ENCODE measurements at places on chromosomes 16 and 17.

DNA sequence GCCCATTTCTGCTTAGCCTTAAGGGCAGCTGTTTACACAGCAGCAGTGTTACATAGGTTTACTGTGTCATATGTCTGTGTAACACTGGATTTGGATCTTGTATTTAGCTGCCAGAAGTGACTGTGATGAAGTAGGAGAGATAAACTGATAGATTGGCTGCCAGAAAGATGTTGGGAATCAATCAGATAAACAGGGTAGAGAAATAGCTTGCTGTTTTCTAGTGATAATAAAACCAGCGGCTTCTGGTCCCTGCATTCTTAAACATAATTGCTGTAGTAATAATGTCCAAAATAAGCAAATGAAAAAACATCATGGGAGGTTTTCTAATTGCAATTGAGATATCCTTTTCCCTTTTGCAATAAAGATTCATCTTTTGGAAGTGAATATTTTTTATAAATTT lies 68.7 kb downstream of the AATF start:
- DNase-seq: no peak

DNA sequence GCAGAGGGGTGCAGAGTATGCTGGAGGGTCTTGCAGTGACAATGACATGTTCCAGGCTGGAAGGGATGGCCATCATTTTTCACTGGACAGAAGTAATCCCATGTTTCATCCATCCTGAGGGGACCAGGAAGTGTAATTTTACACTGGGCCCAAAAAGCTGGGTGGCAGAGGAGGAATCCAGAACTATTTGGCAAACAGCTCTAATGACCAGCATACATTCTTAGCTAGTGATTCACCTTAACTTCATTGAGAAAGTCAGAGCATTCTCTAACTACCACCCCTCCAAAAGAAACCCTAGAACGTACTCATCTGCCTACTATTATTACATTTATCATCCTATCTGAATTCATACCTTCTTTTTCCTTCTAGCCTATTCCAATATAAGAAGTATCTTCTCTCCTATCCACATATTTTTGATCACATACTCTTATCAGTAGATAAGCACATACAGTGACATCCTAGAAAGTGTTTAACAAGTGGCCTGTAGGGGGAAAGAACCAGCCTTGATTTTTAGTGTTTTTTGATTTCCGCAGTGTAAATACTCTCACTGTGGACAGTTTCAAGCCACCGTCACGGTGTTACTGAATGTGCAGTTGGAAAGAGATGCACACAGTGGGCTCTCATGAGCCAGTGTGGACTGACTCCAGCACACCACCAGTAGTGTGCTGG lies 118.1 kb downstream of the FTO start:
- no peak for DNase-seq

DNA sequence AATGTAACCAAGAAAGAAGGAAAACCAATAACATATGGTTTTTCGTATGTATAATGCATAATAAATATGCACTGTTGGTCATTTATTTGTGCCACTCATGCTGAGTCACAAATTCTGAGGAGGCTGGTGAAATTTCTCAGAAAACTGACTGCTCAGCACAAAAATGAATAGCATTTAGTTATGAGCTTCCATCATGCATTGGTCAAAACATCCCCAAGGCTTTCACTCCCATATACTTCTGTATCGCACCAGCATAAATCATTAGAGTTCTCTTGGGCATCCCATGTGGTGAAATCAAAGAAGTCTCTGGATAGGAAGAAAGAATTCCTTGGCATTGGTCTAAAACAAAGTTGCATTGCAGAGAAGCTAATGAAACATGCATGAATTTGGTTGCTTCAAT lies 785.6 kb upstream of the CDH8 start:
- DNase-seq: no peak

GRCh38 chr17:32852811-32853210 lies 24.1 kb downstream of the MYO1D start:
- no peak for DNase-seq

DNA sequence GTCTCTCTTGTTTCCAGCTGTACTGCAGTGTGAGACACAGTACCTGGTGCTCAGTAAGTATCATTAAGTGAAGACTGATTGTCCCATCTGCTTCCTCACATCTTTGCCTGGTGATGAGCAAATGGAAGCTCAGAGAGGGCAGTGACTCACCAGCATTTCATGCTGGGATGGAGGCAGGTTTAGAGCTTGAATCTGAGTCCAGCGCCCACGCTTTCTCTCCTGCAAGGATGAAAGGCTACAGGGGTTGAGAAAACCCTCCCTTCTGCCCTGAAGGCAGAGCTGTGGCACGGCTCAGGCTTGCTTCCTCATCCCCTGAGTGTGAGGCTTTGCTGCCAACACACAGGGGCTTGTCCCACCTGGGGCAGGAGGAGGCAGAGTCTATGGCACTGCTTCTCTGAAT lies 1.5 kb upstream of the RNF112 start:
- DNase-seq: no peak

DNA sequence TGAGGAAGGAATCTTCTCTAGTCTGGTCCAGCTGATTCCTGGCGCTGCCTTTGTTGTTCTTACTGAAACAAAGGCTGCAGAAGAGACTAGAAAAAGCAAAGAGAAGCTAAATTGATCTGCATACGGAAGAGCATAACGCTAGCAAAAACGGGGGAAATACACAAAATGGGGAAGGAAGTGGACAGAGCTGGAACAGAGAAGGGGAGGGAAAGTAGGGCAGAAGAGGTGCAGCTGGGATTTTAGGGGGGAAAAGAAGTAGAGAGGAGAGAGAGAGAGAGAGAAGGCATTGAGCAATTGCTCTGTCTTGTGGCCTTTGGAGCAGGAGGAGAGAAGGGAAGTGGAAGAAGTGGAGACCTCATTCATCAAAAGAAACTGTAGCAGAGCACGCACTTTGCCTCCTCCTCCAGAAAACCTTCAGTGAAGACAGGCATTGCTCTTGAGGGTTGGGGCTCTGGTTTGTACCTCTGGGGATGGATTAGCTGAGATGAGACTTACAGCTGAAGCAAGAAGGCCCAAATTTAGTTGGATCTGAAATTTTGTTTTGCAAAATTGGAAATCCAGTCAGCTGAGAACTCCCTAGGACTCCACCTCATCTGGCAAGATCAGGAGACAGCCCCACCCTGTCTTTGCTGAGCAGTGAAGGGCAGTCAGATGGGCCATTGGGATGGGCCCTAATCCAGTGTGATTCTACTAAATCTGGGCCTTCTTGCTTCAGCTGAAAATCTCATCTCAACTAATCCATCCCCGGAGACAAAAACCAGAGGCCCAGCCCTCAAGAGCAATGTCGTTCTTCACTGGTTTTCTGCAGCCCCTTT lies 55.8 kb downstream of the CDRT4 start:
- DNase-seq: no peak

- DNase-seq: no peak
These were observed 19.5 kb downstream of the GRIN2C start for GRCh38 chr17:74839990-74840852.

- DNase-seq: no peak
These were observed 8.5 kb upstream of the SPNS2 start for GRCh38 chr17:4490109-4490591.

DNA sequence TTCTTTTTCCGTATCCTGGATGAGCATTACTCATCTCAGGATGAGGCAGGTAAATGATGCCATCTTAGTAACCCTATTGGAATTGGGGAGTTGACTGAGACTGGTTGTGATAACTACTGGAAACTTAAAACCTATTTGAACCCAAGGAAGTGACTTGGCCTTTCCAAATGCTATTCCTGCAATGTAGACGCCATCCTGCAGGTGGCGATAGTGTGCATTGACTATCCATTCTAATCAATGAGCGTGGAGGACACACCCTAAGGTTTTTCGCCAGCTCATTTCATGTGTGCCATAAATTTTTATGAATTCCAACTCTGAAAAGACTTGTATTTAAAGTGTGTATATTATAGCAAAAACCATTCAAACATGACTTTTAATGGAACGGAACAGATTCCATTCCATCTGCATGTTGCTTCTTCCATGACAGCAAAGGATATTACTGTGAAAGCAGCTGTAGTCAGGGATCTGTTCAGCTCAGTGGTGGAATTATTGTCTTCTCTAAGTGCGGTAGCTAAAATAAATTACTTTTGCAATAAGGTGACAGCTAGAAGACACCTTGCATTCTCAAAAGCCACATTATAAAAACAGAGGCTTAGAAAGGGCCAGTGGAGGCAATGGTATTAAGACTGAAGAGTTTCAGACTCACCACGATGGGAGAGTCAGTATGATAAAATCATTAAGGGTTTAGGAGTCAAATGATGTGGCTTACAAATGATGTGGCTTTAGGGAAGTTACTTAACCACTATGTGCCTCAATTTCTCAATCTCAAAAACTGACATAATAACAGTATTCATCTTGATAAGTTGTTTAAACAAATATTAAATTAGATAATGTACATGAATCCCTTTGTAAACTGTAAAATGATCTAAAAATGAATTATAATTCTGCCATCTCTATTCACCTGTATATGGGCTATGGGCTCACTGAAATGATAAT lies 55.5 kb downstream of the SYT17 start:
- no peak for DNase-seq

GRCh38 chr16:66211651-66212050 lies 154.8 kb upstream of the CDH5 start:
- DNase-seq: no peak

GRCh38 chr17:5416901-5417300 lies 2.6 kb downstream of the NUP88 start:
- DNase-seq: no peak

GRCh38 chr17:18257268-18257981 lies 1.1 kb downstream of the FLII start:
- DNase-seq: no peak

GRCh38 chr17:4220655-4221054 lies 43.1 kb downstream of the ANKFY1 start:
- no peak for DNase-seq

GRCh38 chr16:68696514-68696913 lies 40.6 kb upstream of the CDH1 start:
- no peak for DNase-seq

DNA sequence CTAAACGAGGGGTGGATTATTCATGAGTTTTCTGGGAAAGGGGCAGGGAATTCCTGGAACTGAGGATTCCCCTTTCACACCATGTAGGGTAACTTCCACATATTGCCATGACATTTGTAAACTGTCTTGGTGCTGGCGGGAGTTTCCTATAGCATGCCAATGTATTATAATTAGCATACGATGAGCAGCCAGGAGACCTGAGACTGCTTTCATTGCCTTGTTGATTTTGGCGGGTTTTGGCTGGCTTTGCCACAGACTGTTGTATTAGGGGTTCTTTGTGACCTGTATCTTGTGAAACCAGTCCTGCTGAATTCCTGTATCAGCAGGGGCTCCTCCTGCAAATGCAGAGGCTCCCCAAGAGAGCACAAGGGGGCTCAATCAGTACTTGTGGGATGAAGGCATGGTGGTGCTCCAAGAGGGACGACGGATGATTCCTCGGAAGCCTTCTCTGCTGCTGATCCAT lies 104.4 kb upstream of the CACNG5 start:
- no peak for DNase-seq

DNA sequence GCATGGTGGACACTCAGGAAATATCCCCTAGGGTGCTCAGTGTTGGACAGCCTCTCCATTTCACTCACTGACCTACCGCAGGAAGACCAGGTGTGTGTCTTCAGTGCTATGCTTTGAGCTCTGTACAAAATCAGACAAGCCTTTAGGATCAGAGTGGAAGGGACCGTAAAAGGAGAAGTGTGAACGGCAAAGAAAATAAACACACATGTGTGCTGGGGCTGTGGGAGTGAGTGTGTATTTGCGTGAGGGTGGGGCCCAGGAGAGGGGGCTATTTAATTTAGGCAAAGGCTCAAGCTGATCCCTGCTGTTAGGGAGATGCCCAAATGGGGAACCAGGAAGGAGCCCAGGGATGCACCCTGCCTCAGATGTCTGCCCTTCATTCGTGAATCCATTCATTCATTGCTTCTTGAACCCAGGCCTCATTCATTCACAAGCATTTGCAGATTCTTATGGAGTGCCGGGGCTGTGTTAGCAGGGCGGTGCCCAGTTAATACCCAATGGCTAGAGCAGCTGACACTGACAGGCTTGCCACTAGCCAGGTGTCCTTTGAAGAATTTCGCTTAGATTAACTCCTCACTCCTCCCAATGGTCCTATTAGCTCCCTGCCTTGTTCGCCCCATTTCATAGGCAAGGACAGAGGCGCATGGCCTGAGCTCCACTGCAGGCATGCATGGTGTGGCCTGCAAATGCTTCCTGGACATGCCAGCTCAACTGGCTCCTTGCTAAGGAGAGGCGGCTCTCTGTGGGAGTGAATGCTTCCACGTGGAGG lies 296.7 kb upstream of the FOXF1 start:
- DNase-seq: no peak

DNA sequence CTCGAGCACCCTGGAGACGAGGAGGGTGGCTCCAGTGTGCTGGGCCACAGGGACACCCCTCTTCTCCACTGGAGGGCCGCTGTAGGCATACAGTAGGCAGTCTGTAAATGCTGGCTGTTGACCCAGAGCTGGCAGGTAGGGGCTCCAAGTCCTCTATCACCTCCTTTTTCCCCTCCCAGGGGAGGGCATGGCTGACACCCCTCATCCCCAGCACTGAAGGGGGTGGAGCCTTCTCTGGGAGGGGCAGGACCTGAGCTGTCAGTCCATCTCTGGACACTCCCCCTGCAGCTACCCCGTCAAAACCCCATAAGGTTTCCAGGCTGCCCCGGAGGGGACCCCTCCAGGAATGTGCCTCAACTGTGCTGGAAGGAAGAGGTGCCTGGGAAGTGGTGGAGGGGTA lies 2.4 kb downstream of the KCNJ12 start:
- DNase-seq: no peak

DNA sequence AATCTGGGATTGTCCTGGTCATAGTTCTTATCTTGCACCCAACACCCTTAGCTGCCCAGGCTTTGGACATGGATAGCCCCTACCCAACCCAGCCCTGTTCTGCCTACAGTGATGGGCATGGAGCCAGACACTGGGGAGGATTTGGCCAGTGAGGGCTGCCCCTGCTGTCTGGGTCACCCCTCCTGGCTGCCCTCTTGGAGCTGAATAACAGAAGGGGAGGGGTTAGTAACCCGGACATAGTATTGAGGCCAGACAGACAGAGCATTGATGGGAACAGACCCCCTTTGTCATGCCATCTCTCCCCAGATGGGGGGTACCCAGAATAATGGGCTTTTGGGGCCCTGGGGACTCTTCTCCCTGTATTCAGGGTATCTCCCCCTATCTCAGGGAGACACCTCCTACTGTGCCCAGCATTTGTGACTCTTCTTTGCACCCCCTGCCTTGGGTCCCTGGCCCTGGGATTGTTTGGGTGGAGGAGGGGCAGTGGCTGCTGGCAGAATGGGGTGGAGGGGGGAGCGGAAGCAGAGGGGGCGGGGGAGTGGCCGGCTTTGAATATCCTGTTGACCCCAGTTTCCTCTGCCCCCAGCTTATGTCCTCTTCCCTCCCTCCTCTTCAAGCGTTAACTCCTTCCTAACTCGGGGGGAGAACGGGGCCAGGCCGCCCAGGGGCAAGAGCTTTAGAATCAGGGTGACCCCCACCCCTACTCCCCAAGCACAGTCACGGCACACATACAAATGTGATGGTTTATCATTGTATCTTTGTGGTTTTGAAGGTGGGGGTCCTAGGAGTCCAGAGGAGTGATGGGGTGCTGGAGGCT lies 17.0 kb downstream of the GJD3 start:
- DNase-seq: no peak

- DNase-seq: no peak
These were observed 115.5 kb downstream of the SOCS1 start for GRCh38 chr16:11140466-11140865.

All from NCI-H1436 treated with DMSO at 0.1 percent for 48 hours (cell line).